IMR-90 (cell line): ENCODE measurements at places on chromosomes 4 and X. TPM values are rescaled to one million over a fixed set of nuclear protein-coding genes. Genes with fewer than 3 reads are reported as not detected.

Gene HSFX1
- total RNA-seq: under 0.01 and 0.18 TPM in 2 replicates

Gene SMPX
- total RNA-seq: not detected in 2 replicates

Gene LINC00632
- total RNA-seq: 6.4 and 7.2 TPM in 2 replicates

Gene IL1RAPL1
- total RNA-seq: 9.0 and 12.5 TPM in 2 replicates

Gene ZNF711
- 2.3 and 3.9 TPM in 2 replicates for total RNA-seq

Gene PNMA6F
- total RNA-seq: not detected in 2 replicates

DNA sequence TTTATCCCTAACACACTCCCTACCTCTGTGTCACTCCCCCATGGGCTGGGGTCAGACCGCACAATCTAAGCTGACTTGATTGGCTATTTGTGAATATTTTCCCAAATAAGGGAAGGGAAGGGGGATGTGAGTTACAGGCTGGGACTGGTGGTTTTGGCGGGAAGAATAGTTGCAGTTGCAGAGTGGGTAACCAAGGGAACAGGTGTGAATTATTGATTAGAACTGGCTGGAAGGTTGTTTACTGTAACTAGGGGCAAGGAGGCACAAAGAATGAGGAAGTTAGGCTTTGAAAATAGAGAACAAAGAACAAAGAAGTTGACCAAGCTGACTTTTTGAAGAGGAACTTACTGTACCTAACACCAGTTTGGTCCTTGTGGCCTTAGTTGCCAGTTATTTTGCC, 88.0 kb upstream of the XAGE2 start:
- no peak for DNase-seq

GRCh38 chr4:77782102-77782835, 36.9 kb downstream of the CNOT6L start:
- DNase-seq: no peak

DNA sequence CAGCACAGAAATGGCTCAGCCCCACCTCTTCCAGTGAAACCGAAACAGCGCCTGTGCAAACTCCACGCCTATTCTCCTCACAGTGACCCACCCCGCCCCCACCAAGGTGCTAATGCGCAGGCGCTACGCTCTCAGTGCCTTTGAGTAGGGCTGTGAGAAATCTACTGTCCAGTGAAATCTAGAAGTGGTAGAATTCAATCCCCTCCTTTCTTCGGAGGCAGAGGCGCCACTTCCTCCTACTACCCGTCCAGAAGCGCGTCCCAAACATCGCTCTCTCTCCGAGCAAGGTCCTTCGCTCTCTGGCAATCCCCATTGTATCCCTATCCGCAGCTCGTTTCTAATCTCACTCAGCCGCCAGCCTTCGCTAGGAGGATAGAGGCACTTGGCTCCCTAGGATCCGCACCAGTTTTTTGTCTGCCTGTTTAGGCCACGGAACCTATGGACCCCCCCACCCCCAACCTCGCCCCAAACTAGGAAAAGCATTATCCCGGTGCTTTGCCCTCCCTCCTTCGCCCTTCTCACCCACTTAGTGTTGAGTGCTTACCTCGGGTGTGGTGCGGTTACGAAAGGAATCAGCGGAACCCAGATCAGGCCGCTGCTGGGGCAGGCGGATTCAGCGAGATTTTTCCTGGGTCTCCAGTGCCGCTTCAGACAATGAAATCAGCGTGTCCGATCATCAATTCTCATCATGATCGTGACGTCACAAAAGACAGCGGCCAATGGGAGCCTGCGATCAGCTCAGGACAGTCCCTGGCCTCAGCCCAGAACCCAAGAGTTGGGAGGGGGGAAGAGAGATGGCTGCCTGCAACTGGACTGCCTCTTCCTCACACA, at the start of gene HDX:
Gene HDX (minus strand): TSS at position 656 of the 831 bp plus-strand sequence. CDS start 27,056 bp downstream, outside the sequence.
- peak; percentile 81 for DNase-seq

GRCh38 chr4:125836597-125837195, 521.9 kb downstream of the FAT4 start:
- DNase-seq: peak; percentile 57

DNA sequence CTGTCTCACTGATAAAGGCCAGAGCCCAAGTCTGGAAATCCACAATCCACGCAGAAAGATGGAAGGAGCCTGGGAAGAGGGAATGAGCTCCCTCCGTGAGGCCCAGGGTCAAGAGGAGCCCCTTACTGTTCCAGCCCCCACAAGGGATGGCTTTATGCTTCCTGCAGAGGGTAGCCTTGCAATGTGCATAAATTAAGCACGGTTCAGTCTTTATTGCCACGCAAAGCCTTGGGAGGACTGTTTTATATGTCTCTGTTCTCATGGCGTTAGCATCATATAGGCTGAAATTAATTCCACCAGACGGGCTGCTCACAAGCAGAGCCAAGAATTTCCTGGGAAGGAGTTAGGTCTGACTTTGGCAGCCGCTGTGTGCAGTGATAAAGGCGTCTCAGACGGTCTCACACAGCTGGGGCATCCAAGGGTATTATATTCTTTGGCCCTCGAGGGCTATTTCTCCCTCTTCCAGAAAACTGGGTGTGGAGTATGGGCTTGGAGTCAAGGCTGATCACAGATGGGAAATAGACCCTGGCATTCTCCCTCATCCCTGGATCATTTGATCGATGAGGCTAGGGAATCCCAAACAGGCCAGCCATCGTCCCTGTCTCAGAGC, 38.5 kb downstream of the CYTL1 start:
- no peak for DNase-seq

GRCh38 chrX:49153467-49153866, 9.1 kb upstream of the MAGIX start:
- DNase-seq: no peak

- peak; percentile 97 for DNase-seq
Measured at GRCh38 chrX:136168929-136169735, 21.8 kb downstream of the FHL1 start.

GRCh38 chrX:19852014-19853005, 35.1 kb downstream of the SH3KBP1 start:
- DNase-seq: peak; percentile 65

GRCh38 chr4:7173841-7174449, 18.4 kb upstream of the SORCS2 start:
- no peak for DNase-seq

- DNase-seq: no peak
Measured at GRCh38 chr4:3689576-3690550, 76.3 kb upstream of the ADRA2C start.
